Skin of body (tissue), 3 donors: ENCODE measurements at places on chromosomes 16 and 17. TPM values are rescaled to one million over a fixed set of nuclear protein-coding genes. Genes with fewer than 3 reads are reported as not detected.

The GTF3C1 gene
- total RNA-seq: 69.0 TPM

The SNAI3 gene
- total RNA-seq: 0.79 TPM

The SLC47A1 gene
- 0.59 TPM for total RNA-seq

The CCDC40 gene
- total RNA-seq: 3.3 TPM

The TMEM106A gene
- 5.0 TPM for total RNA-seq

The RHBDL1 gene
- 1.2 TPM for total RNA-seq

The NPIPA2 gene
- total RNA-seq: not detected

The ZNF469 gene
- 4.6 TPM for total RNA-seq

The OR2C1 gene
- total RNA-seq: 0.30 TPM

The KRT32 gene
- 28.0 TPM for total RNA-seq

The SBK1 gene
- 1.3 TPM for total RNA-seq

The CDRT4 gene
- total RNA-seq: 5.7 TPM

The PIMREG gene
- total RNA-seq: 9.0 TPM
